T follicular helper cell (primary cell): ENCODE measurements at places on chromosomes 2 and 18.
A peak's percentile ranks its signal among the peaks of the same experiment; 100 is the strongest.

- DNase-seq = no peak
These were observed 8.6 kb upstream of the CNDP1 start for GRCh38 chr18:74525741-74526140.

DNA sequence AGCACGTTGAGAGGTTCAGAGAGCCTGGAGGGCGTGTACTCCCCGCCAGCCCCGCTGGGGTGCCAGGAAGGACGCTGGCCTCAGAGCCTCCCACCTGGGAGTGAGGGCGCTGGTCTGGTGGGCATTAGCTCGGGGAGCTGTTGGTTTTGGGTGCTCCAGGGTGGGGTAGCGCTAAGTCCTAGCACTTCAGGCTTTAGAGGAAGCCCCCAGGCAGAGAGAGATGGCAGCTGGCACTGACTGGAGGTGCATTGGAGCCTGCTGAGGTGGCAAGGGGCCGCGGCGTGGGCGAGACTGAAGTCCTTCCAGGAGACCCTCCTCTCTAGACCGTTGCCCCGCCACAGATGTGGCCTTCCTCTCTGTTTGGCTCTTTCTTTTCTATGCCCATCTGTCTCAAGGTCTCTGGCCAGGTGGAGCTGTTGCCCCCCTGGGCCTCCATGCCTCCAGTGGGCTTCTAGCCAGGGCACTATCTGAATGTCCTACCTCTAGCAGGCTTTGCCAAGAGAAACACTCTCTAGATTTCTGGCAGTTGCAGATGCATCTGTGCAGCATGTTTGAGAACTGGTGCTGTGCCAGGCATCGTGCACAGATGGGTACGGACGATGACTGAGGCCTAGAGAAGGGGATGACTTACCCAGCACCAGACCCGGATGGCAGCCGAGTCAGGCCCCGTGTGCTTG is 6.6 kb downstream of the CAPN10 start:
- DNase-seq = no peak

- DNase-seq = no peak
These were observed 17.8 kb downstream of the GMCL1 start for GRCh38 chr2:69847068-69847828.

GRCh38 chr2:105969552-105969951 is 224.5 kb downstream of the UXS1 start:
- no peak for DNase-seq

GRCh38 chr18:2394684-2395083 is 176.6 kb downstream of the METTL4 start:
- no peak for DNase-seq

DNA sequence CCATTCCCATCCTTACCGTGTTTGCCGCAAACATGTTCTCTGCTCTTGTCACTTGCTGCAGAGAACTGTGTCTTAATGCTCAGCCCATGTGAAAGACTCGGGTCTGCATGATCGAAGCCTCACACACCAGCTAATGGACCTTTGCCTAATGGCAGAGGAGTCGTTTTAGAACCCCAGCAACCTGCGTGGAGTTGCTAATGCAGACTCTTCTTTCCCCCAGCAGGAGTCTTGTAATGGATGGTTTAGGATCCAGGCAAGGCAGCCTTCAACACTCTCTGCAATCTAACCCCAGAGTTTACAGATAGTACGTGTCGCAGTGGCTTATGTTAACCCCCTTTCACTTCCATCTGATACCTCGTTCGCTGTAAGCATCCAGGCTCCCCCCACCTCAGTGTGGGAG is 316.4 kb downstream of the AGAP1 start:
- no peak for DNase-seq

DNA sequence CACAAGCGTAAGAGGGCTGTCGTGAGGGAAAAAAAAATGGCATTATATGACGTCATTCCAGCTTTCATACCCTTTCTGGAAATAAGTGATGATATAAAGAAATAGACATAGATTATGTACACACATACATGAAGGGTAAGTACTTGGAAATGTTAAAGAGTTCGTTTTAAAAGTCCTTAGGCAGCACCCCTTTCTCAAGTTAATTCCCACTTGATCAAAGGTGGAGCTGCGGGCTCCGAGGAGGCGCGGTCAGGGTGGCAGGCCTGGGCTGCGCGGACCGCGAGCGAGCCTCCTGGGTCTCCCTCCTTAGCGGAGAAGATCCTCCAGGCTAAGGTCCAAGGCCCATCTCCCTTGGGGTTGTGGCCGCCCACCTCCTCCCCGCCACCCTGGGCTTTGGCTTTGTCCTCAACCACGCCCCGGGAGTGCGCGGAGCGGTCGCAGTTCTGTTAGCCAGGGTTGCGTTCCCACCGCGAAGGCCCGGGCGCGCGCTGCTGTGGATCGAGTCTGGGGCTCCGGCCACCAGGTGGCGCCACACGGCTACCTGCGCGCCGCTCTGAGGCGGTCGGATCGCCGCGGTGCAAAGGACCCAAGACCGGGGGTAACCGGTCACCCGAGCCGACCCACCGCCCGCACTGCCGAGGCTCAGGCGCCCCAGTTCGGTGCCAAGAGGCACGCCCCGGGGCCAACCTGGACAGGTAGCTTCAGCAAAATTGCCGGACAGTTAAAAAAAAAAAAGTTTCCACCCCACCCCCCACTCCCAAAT is 66.8 kb downstream of the HNRNPLL start:
- peak; percentile 62 for DNase-seq

- DNase-seq = no peak
These were observed 69.9 kb downstream of the SP100 start for GRCh38 chr2:230485801-230486341.

- DNase-seq = no peak
These were observed 112.1 kb downstream of the DTNB start for GRCh38 chr2:25561136-25561850.

DNA sequence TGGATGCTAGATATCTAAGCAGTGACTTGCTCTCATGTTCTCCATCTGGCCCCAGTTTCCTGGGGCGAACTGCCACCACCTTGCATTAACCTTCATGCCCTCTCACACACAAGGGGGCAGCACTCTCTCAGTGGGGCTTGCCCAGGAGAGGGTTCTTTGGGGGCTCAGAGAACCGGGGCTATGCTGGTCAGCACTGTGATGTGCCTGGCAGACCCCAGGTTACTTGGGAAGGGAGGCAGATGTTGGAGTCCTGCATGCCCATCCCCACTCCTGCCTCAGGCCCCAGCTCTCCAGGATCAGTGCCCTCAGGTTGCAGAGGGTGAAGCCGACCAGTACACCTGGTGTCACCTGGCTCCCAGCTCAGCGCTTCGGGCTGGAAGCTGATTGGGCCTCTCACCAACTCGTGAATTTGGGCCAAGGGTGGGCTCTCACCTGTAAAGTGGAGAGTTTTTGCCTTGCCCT is 396.2 kb upstream of the HS6ST1 start:
- no peak for DNase-seq

DNA sequence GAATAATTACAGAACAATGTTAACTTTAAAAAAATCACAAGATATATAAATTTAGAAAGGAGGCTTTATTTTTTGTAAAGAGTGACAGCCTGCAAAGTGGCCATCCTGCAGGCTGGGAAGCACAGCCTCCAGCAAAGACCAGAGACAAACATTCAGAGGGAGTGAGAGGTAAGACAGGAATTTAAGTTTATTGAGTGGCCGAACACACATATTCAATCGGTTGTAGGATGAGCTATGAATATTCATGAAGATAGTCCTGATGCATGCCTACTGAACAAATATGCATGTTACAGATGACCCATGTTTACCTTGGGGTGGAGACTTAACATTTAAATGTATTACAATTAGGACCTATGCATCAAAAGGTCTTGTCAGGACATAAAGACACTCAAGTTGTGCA is 33.4 kb upstream of the HNRNPA3 start:
- DNase-seq = no peak

DNA sequence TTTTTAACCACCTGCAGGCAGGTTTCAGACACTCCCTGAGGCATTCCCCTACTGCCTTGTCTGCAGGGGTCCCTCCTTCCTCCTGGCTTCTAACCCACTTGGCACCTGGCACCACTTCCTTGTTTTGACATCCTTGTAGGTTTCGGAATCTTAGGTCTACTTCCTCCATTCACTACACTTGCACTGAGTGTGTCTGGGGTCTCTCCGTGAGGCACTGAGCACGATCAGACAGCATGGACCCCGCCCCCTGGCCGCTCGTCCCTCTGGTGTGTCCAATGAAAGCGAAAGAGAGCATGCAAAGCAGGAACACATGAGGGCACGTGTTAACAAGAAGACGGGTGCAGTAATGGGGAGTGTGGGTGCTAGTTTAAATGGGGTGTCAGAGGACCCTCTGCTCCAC is 63.8 kb downstream of the HAUS1 start:
- DNase-seq = no peak

- DNase-seq = no peak
These were observed 425 bp upstream of the SALL3 start for GRCh38 chr18:78979056-78979729.

- DNase-seq = no peak
These were observed 13.1 kb downstream of the CASP8 start for GRCh38 chr2:201273330-201273983.

DNA sequence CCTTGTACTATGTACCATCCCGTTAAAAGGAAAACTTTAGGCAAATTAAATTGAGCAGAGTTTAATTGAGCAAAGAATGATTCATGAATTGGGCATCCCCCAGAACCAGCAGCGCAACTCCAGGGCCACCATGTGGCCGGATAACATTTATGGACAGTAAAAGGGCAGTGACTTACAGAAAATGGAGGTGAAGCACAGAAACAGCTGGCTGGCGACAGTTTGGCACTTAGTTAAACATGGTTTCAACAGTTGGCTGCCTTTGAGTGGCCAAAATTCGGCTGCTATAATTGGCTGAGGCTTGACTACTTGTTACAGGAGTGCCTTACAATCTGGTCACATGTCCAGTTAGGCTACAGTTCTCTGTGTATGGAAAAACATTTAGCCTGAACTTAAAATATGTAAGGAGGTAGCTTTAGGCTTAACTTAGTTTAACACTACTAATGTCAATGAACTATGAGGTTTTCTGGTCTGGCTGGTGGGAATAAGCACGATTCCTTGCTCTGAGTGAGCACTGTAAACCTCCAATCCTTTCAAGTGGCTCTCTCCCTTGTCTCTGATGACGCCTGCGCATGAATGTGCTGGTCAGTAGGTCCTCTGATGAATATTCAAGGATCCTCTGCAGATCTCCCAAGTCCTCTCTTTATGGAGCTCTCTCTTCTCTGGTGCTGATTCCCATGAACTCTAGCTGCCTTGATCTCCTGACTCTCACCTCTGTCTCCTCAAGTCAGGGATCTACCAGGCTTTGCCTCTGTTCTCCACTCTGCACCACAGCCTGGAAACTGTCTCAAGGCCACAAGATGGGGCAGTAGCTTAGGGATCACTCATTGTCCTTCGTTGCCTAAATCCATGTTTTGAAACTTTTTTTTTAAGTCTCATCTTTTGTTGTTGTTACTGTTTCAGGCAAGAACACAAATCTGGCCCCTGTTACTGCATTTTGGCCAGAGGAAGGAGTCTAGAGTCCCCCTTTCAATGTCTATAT is 24.4 kb upstream of the RAB31 start:
- no peak for DNase-seq

DNA sequence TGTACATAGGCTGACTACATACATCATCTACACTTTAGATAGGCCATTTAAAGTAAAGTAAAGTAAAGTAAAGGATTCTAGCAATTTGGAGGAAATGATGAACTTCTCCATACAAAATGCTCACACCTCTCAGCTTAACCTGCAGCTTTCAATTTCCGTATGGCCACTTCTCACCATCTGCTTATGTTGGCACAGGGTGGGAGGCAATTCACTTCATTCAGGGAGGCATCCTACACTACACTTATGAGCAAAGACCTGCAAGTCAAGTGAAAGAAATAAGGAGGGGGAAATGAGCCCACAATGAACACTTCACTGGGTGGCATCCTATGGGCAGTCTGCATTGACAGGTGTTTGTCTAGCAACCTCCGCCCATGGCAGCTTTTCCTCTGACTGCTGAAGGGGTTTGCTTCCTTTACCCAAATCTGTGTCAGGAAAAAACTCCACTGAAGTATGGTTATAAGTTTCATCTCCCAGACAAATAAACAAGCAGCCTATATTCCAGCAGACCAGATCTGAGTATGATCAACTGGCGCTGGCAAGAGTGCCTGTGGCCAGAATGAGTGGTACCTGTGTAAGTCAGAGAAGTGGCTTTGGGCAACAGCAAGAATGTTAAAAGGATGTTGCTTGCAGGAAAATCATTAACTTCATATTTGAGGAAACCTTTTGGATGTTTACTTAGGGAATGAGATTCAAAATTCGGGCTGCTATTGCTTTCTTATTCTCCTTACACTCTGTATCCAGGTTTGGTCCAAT is 449.1 kb downstream of the TGIF1 start:
- DNase-seq = no peak

- no peak for DNase-seq
These were observed 27.2 kb upstream of the BBS5 start for GRCh38 chr2:169452080-169452479.

DNA sequence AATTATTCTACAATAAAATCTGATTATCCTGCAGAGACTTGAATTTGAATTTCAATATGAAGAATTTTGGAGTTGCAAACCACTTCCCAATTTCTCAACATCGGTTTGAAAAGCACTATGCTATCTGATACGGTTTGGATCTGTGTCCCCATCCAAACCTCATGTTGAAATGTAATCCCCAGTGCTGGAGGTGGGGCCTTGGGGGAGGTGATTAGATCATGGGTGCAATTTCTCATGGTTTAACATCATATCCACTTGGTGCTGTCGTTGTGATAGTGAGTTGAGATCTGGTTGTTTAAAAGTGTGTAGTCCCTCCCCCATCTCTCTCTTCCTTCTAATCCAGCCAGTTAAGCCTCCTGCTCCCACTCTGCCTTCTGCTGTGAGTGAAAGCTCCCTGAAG is 205.7 kb downstream of the NBAS start:
- no peak for DNase-seq

DNA sequence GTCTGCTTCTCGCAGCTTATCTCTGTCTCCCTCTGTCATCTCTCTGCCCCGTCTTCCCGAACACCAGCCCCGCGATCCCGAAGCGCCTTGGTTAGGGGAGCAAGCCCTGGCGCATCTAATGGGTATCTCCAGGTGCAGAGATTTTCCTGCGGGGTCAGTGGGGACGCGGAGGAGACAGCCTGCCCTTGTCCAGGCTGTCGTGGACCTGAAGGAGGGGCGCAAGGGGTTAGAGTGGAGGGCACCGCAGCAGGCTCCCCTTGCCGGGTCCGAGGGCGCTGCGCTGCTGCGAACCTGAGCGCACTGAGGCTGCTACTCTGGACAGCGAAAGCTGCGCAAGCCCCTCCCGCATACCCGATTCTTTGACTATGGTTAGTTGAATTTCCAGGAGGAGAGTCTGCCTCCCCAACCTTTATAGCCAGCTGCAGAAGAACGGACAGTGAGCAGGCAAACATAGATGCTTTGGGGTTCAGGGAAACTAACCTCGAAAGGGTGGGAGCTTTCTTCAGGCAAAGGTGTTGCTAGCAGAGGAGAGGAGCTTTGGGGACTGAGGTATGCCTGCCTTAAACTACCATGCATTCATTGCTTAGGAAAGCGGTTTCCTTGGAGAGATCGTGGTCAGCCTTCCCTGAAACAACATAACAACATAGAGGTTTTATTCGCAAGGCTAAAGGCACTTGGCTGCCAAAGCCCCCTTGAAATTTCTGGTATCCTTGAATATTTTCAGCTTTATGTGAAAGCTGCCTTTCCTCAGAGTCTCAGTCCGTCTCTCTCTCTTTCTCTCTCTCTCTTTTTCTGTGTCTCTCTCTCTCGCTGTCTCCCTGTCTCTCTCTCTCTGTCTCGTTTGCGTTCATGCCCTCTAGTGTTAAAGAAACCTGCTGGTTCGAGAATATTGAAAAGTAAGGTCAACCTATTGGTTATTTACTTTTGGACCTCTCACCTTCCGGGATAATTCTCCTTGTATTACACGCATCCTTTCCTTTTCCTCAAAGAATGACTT is 1.6 kb downstream of the GALNT13 start:
- no peak for DNase-seq

GRCh38 chr2:219596954-219597551 is 604 bp upstream of the STK11IP start:
- DNase-seq = no peak
